Activated naive CD8-positive, alpha-beta T cell treated with anti-CD3 and anti-CD28 coated beads, Interleukin-2, amount 10 ng/mL, durations not matched to agents 7 days and 5 days (primary cell): ENCODE measurements at places on chromosomes 16 and 17. TPM values are rescaled to one million over a fixed set of nuclear protein-coding genes. Genes with fewer than 3 reads are reported as not detected.

The PAGR1 gene
- 29.8 TPM for total RNA-seq

The CES2 gene
- total RNA-seq: 45.4 TPM

The TUBB3 gene
- total RNA-seq: 0.86 TPM

The ATP2A1 gene
- total RNA-seq: 4.6 TPM

The SLC5A10 gene
- not detected for total RNA-seq

GRCh38 chr17:18218756-18219415 is 6.5 kb upstream of the LLGL1 start:
- H3K4me1 ChIP-seq: no peaks in the 10 kb centered on the region
- H3K27ac ChIP-seq: no peak overlapping the region
- H3K36me3 ChIP-seq: peaks cover 1% of the 10 kb centered on the region
- DNase-seq: no peak

GRCh38 chr17:10271106-10271562 is 72.7 kb upstream of the GAS7 start:
- no peaks in the 10 kb centered on the region for H3K36me3 ChIP-seq
- no peak overlapping the region for H3K27ac ChIP-seq
- H3K4me3 ChIP-seq: no peak overlapping the region

DNA sequence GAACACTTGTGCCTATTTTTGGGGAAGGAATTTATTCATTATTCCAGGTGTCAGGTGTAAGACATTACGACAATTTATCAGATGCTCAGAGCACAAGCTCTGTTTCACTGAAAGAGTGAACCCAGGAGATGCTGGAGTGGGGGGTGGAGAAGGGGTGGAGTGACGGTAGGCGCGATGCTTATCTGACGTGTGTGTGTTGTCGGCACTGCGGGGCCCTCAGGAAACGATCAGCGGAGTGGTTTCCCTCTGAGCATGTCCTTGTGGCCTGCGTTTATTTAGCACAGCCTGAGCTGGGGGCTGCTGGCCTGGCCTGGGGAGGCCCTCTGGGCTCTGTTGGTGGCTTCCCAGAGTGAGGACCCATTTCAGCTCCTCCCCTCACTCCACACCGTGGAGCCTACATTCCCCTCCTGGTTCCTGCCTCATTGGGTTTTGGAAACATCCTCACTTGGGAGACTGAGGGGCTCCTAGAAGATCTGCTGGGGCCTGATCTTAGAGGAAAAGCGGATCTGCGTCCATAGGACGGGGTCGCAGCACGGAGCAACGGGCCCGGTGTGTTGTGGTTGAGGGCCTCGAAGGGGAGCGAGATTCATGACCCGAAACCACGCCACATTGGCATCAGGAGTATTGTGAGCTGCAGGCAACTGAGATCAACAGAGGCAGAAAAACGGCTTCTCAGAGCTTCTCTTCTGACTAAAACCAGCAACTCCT is 19.0 kb upstream of the GNG13 start:
- H3K27me3 ChIP-seq: peaks cover 14% of the 10 kb centered on the region
- H3K36me3 ChIP-seq: no peaks in the 10 kb centered on the region
- H3K4me3 ChIP-seq: peak overlapping the region; percentile 72
- peak; percentile 50 for DNase-seq
- peaks cover 9% of the 10 kb centered on the region for H3K4me1 ChIP-seq
- peak overlapping the region; percentile 85 for H3K27ac ChIP-seq

DNA sequence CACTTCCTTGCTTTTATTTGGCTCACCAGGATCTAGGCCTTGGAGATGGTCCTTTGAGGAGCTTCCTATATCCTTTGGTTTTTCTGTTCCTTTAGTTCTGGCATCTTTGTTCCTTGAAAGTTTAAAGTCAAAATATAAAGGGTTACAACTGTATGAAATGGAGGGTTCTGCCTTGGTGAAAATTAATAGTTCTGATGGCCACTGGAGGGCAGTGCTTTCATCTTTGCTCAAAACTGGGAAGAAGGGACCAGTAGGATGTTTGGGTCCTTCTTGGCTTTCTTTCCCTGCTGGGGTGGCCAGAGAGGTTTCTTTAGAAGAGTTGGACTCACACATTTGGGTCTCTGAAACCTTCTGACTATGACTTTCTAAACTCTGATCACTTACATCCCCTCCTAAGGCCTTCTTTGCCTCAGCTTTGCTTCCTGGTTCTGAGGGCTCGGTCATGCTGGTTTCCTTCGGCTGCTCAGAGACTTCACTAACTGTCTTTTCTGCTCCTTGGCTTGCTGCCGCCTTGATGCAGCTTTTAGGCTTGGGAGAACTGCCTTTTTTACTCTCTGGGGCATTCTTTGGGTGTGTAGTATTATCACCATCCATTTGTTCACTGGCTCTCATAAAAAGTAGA is 10.9 kb upstream of the ITGA2B start:
- no peak for DNase-seq
- no peak overlapping the region for H3K27ac ChIP-seq
- no peak overlapping the region for H3K4me3 ChIP-seq
- peaks cover 8% of the 10 kb centered on the region for H3K4me1 ChIP-seq
- H3K27me3 ChIP-seq: no peaks in the 10 kb centered on the region

- no peaks in the 10 kb centered on the region for H3K36me3 ChIP-seq
- H3K27me3 ChIP-seq: peaks cover 4% of the 10 kb centered on the region
- no peak overlapping the region for H3K4me3 ChIP-seq
- H3K4me1 ChIP-seq: peaks cover 24% of the 10 kb centered on the region
- H3K27ac ChIP-seq: peak overlapping the region; percentile 56
Observed at GRCh38 chr17:17729620-17730249, 48.5 kb downstream of the RAI1 start.

DNA sequence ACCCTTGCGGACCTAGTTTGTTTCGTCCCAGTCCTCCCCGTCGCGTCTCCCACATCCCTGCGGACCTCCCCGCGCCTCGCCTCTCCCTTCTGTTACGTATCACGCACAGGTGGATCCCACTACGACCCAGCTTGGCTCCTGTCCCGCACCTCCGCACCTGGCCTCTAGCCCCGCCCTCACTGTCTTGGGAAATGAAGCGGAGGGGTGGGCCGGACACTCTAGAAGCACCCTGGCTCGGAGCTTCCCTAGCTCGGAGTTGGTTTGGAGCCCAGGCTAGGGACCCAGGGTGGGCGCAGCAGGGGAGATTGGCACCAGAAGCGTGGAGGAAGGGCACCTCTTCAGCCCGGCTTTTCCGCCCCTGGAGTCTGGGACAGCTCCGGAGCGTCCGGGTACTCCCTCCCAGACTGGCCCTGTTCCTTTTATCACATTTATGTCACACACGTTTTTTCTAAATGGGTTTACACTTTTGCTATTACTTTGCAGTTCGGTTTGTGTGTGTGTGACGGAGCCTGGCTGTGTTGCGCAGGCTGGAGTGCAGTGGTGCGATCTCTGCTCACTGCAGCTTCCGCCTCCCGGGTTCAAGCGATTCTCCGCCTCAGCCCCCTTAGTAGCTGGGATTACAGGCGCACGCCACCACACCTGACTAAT is 1.4 kb upstream of the CEMP1 start:
- H3K27ac ChIP-seq: peak overlapping the region; percentile 100
- H3K27me3 ChIP-seq: no peaks in the 10 kb centered on the region
- peak overlapping the region; percentile 96 for H3K4me3 ChIP-seq
- H3K4me1 ChIP-seq: peaks cover 16% of the 10 kb centered on the region
- DNase-seq: peak; percentile 70
- no peaks in the 10 kb centered on the region for H3K36me3 ChIP-seq

DNA sequence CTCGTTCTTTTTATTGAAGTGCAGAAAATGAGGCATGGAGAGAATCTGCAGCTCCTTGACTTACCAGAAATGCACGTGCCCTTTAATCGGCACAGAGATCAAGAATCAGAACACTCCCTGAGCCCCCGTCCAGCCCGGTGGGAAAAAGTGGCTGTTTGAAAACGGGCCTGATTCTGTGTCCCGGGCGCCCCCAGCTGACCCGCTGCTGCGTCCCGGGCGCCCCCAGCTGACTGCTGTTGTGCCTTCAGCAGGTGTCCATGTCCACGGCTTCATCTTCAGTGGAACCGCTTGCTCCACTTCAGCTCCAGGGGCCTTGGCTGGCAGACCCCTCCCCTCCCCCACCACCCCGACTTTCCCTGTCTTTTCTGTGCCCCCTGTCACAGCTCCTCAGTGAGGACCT is 47.8 kb downstream of the FOXK2 start:
- H3K27me3 ChIP-seq: no peaks in the 10 kb centered on the region
- H3K4me3 ChIP-seq: no peak overlapping the region
- no peak for DNase-seq
- H3K4me1 ChIP-seq: no peaks in the 10 kb centered on the region
- no peak overlapping the region for H3K27ac ChIP-seq
- peaks cover 10% of the 10 kb centered on the region for H3K36me3 ChIP-seq

GRCh38 chr17:63381101-63381729 is 64.9 kb downstream of the CYB561 start:
- DNase-seq: no peak
- H3K4me3 ChIP-seq: no peak overlapping the region
- H3K27me3 ChIP-seq: no peaks in the 10 kb centered on the region
- peaks cover 6% of the 10 kb centered on the region for H3K36me3 ChIP-seq
- H3K4me1 ChIP-seq: no peaks in the 10 kb centered on the region

- H3K27ac ChIP-seq: no peak overlapping the region
- no peaks in the 10 kb centered on the region for H3K4me1 ChIP-seq
- no peak overlapping the region for H3K4me3 ChIP-seq
- DNase-seq: no peak
- no peaks in the 10 kb centered on the region for H3K27me3 ChIP-seq
Observed at GRCh38 chr17:22570144-22570845, 878.0 kb downstream of the KCNJ18 start.

- no peak for DNase-seq
- H3K4me1 ChIP-seq: peaks cover 56% of the 10 kb centered on the region
- peak overlapping the region; percentile 77 for H3K27ac ChIP-seq
- H3K27me3 ChIP-seq: no peaks in the 10 kb centered on the region
- H3K4me3 ChIP-seq: peak overlapping the region; percentile 37
- peaks cover 14% of the 10 kb centered on the region for H3K36me3 ChIP-seq
Observed at GRCh38 chr17:80765241-80765961, 220.8 kb downstream of the RPTOR start.

DNA sequence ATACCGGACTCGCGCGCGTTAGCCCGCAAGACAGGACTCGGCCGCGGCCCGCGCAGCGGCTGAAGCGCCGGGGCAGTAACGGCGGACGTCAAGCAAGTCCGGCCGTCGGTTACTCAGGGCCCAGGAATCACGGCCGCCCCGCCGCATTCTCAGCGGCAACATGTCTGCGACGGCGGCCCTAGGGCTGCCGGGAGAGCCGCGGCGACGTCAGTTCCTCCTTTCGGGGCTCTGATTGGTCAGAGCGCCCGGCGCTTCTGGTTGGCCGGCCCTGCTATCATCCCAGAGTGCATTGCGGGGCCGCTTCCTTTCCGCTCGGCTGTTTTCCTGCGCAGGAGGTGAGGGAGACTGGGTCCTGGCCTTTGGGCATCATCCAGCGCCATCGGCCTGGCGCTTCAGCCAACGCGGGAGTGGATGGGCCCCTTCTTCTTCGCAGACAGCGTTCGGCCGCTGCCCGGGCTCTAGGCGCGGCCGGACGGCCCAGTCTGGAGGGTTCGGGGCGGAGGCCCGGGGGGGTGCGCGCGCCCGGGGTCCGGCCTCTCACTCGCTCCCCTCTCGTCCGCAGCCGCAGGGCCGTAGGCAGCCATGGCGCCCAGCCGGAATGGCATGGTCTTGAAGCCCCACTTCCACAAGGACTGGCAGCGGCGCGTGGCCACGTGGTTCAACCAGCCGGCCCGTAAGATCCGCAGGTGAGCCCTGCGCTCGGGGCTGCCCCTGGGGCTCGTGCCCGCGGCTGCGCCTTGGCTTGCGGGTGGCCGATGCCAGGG is at the start of gene RPL13:
Gene RPL13 (plus strand): TSS at position 305 of the 764 bp plus-strand sequence. CDS start 278 bp downstream, at position 583.
- peak within 1 kb of the TSS; percentile 97 for H3K27ac ChIP-seq
- peak within 1 kb of the TSS; percentile 98 for H3K4me3 ChIP-seq
- DNase-seq: peak; percentile 92

- H3K27ac ChIP-seq: peak overlapping the region; percentile 67
- peak overlapping the region; percentile 48 for H3K4me3 ChIP-seq
- H3K27me3 ChIP-seq: no peaks in the 10 kb centered on the region
- peaks cover 10% of the 10 kb centered on the region for H3K4me1 ChIP-seq
- peak; percentile 75 for DNase-seq
- H3K36me3 ChIP-seq: peaks cover 6% of the 10 kb centered on the region
Observed at GRCh38 chr17:7885367-7886226, 3.0 kb upstream of the CHD3 start.

DNA sequence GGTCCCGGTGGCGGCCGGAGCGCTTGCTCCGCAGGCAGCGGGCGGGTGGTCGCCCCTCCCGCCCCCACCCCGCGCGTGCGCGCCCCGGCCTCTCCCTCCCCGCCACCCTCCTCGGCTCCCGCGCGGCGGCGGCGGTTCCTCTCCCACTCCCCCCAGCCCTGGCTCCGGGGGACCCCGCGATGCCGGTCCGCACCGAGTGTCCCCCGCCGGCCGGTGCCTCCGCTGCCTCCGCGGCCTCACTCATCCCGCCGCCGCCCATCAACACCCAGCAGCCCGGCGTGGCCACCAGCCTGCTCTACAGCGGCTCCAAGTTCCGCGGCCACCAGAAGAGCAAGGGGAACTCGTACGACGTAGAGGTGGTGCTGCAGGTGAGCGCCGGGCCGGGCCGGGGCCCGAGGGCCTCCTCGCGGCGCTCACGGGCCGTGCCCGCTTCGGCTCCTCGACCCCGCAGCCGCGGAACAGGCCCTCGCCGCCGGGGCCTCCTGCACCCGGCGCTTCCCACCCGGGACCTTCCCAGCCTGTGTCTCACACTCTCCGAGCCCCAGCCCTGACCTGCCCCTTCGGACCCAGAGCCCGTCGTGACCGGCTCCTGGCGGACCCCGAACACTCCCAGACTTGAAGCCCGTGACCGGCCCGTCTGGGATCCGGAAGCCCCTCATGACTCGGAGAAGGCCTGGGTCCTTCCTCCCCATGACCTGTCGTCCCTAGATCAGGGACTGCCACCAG is 490 bp downstream of the GID4 start:
- peaks cover 4% of the 10 kb centered on the region for H3K36me3 ChIP-seq
- peaks cover 33% of the 10 kb centered on the region for H3K4me1 ChIP-seq
- H3K4me3 ChIP-seq: peak overlapping the region; percentile 98
- DNase-seq: no peak
- no peaks in the 10 kb centered on the region for H3K27me3 ChIP-seq
- H3K27ac ChIP-seq: peak overlapping the region; percentile 97

- H3K27ac ChIP-seq: no peak overlapping the region
- peak; percentile 8 for DNase-seq
- H3K27me3 ChIP-seq: no peaks in the 10 kb centered on the region
- H3K4me1 ChIP-seq: peaks cover 22% of the 10 kb centered on the region
Observed at GRCh38 chr17:784143-784542, 2.0 kb downstream of the MRM3 start.

- H3K4me3 ChIP-seq: no peak overlapping the region
- DNase-seq: no peak
- H3K36me3 ChIP-seq: no peaks in the 10 kb centered on the region
- H3K27me3 ChIP-seq: no peaks in the 10 kb centered on the region
- H3K27ac ChIP-seq: no peak overlapping the region
Observed at GRCh38 chr16:52577130-52577706, 30.3 kb upstream of the TOX3 start.

DNA sequence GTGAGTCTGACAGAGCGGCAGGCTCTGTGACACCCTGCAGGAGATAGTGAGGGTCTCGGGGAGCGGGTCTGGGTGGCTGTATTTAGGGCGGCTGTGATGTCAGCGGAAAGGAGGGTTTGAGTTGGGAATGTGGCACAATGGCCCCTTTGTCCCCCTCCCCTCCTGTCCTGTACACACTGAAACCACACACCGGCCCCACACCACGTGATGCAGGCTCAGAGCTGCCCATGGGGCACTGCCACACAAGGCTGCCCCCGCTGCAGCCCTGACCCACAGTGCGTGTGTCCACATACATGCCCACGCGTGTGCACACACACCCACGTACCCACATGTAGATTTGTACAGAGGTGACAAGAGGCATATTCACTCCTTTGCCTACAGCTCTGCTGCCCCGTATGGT is 15.3 kb downstream of the SGCA start:
- H3K27me3 ChIP-seq: peaks cover 2% of the 10 kb centered on the region
- H3K4me3 ChIP-seq: no peak overlapping the region
- no peak for DNase-seq
